Uterine smooth muscle cell (primary cell): ENCODE measurements at places on chromosomes 1 and 21. TPM values are rescaled to one million over a fixed set of nuclear protein-coding genes. Genes with fewer than 3 reads are reported as not detected.

The CDCA8 gene
- total RNA-seq: 5.2 and 27.9 TPM in 2 replicates

The ITGB2 gene
- total RNA-seq: not detected in 2 replicates

The C1orf116 gene
- total RNA-seq: under 0.01 TPM in 2 replicates

The PRPF38A gene
- total RNA-seq: 15.1 and 16.4 TPM in 2 replicates

The AMY1A gene
- total RNA-seq: not detected in 2 replicates

The CNR2 gene
- not detected in 2 replicates for total RNA-seq

The THEM5 gene
- total RNA-seq: not detected in 2 replicates

The CDC42BPA gene
- total RNA-seq: 66.0 and 74.0 TPM in 2 replicates

The SHE gene
- under 0.01 and 0.12 TPM in 2 replicates for total RNA-seq

The OR2T4 gene
- total RNA-seq: not detected in 2 replicates

The KMO gene
- total RNA-seq: under 0.01 TPM in 1 of 2 replicates, not detected in the other
